ENCODE measurements at places on chromosomes 11 and 22.

DNA sequence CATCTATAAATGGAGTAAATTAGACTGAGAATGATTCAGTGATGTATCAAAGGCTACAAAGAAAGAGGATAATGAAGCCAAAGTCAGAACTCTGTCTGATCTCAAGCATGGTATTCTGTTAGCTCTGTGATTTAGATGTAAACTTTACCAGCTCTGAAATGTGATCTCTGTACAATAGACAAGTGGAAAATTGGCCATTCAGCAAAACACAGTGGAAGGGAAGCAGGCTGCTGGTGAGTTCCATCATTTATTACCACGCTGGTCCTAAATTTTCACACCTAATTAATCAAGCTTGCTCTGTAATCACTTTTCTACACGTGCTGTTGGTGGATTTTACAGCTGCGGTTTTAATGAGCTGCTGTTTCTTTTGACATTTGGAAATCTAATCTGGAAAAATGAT lies 145.1 kb upstream of the OPCML start:
- DNase-seq, result no peak

DNA sequence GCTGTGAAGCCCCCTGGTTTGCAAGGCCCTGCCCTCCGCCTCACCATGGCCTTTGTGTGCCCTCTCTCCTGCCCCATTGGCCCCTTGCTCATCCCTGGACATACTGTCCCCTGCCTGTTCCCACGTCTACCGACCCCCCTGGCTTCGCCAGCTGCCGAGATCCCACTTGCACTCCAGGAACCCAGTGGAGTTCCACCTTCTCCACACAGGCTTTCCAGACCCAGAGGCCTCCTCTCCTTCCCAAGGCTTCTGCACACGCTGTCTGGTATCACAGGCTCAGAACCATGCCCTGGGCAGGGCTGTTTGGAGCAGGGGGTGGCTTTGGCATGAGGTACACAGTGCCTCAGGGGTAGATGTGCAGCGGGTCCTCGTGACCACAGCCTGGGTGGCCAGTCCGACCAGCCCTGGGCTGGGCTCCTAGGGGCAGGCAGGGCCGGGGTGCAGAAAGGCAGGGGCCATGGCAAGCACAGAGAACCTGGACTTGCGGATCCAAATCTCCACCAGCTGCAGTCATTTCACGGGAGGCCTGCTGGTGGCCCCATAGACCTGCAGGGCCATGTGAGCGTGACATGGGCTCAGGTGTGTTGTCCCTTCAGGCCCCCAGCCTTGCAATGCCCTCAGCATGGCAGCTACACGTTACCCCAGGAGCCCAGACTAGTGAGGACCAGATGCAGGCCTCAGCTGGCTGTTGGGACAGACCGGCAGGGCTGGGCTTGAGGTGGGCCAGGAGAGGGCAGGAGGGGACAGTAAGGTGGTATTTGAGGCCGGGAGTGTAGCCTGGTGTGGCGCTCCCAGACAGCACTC lies 9.5 kb downstream of the GRK2 start:
- DNase-seq, result no peak

DNA sequence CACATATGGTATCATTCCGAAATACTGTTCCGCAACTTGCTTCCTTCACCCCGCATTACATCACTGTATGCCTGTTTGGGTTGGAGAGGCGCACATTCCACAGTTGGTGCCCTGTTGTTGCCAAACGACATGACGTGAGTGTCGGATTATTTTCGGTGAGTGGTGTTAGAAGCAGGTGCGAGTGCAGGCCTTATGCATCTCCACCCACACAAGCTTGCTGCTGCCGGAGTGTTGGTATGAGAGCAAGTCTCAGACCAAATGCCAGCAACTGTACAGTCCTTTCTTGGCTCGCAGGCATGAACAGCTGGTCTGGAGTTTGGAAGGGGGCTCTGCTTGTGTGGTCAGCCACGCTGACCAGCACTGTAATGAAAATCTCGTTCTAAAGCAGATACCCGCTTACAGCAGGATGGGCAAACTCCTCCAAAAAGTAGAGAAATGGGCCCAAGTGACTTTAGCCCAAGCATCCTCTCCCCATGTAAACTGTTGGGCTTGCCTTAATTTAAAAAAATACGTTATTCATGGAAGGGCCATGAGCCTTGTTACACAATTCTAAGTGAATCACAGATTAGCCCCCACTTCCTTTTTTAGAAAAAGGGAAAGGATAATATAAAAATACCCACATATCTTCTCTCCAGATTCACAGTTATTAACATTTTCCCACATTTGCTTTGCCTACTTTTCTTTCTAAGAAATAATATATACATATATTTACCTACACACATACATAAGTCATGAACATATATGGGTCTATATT lies 48.7 kb upstream of the OR9Q1 start:
- no peak for DNase-seq

DNA sequence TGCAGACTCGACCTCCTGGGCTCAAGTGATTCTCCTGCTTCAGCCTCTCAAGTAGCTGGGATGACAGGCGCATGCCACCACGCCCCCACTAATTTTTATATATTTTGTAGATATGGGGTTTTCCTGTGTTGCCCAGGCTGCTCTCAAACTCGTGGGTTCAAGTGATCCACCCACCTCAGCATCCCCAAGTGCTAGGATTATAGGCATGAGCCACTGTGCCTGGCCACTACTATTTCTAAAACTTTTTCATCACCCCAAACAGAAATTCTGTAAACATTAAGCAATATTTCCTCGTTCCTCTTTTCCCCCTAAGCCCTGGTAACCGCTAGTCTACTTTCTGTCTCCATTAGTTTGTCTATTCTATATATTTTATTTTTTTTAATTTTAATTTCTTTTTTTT lies 9.0 kb upstream of the ATG16L2 start:
- DNase-seq, result no peak

- DNase-seq, result no peak
These were observed 111.8 kb downstream of the CTNND1 start for GRCh38 chr11:57873196-57873911.

- peak; percentile 27 for DNase-seq
These were observed 665 bp downstream of the USP28 start for GRCh38 chr11:113874581-113875233.

DNA sequence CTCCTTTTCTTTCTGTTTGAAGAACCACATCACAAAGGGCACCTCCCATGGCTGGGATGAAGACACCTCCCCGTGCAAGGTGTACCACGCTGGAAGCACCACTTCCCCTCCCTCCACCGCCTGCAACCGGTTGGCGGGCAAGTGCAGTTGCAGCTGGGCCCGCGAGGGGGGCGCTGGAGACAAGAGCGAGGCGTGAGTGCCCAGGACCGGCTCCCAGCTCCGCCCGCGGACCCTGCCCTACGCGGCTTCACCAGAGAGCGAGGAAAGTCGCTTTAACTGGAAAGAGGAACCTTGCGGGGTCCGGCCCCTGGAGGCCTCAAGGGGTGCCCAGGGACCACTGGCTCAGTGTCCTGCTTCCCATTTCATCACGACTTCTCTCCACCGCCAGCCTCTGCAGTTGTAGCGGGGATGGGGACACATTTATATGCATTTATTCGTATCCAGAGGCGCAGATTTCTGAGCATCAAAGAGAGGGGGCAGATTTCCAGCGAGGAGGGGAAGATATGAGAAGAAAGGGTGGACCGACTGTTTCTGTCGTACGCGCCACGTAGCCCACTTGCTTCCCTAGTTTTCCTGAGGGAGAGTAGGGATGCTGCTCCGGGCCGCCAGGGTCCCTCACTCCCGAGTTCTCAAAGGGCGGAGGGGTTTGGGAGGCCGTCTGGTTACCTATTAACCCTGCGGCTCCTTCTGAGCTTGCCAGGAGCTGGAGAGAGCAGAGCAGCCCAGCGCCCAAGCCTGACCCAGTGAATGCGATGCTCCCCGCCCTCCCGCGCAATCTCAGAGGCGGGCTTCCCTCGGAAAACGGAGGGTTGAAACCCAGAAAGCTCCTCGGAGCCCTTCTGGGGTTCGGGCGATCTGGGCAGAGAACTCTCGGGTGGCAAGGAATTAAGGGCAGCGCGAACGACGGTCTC lies 3.5 kb downstream of the ESAM start:
- peak; percentile 81 for DNase-seq

GRCh38 chr11:8261291-8261690 lies 2.4 kb downstream of the LMO1 start:
- no peak for DNase-seq

- DNase-seq, result no peak
These were observed 13.8 kb downstream of the TOM1 start for GRCh38 chr22:35313311-35314121.

- no peak for DNase-seq
These were observed 268.1 kb upstream of the ISX start for GRCh38 chr22:34797826-34798225.

DNA sequence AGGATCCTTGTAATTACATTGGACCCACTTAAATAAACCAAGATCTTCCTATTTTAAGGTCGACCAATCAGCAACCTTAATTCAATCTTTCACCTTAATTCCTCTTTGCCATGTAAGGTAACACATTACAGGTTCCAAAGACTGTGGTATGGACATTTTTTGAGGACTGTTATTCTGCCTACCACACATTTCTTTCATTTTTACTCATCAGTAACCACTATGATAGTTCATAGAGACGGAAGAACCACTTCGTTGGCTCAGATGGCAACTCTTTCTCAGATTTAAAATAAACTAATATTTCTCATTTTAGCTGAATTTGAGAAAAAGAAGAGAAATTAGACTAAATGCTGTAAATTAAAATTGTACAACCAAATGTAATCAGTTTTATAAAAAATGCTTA lies 96.3 kb downstream of the PAX6 start:
- DNase-seq, result no peak

DNA sequence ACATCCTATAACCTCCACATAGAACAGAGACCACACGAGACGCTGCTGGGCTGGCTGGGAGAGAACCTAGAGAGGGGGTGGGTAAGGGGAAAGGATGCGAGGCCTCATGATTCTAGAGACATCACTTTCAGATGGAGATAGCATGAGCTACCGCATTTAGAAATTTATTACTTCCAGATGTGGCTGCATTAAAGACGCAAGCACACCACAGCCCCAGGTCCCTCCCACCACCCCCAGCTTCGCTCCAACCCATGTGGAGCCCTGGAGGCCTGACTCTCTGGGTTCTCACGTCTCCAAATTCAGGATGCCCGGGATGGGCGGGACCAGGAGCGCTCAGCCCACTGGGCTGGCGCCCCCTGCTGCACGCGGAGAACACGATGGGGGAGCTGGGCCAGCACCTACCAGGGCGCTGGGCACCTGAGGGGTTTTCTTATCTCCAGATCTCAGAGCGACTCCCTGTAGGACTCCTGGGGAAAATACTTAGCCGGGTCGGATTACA lies 13.6 kb downstream of the MRPL21 start:
- DNase-seq, result peak; percentile 35

GRCh38 chr11:124518989-124519451 lies 24.4 kb downstream of the OR8B12 start:
- DNase-seq, result no peak

DNA sequence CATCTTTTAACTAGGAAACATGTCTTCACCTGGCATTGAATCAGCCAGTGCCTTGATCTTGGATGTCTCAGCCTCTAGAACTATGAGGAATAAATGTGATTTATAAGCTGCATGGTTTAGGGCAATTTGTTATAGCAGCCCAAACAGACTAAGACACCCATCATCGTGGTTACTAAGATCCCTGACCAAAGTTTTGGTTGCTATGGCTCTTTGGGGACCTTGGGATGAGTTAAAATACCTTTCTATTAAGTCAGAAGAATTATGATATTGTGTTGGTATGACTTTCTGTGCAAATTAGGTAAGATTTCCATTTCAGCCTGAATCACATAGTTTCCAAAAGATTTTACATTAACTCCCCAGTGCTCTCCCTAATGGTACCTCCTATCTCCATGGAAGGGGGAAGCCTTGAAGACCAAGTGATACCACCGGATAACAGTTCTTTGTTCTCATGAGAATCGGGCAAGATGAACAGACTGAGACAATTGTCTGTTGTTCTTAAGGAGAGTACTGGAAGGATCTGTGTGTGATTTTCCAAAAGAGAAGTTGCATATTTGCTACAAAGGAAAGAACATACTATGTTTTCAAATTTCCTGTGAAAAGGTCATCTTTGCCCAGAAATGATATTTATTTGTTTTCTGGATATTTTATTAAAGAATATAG lies 60.4 kb upstream of the UBASH3B start:
- DNase-seq, result no peak

- no peak for DNase-seq
These were observed 10.2 kb upstream of the SC5D start for GRCh38 chr11:121282386-121282785.

DNA sequence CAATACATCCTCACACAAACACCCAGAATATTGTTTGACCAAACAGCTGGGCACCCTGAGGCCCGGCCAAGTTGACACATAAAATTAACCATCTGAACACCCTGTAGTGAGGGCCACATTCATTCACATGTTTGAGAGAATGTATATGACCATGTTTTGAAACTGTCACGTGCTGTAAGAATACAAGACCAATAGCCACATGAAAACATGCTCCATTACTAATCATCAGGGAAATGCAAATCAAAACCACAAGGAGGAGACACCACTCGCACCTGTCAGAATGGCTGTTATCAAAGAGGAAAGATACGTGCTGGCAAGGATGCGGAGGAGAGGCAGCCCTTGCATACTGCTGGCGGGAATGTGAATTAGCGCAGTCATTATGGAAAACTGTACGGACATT lies 38.3 kb upstream of the IGSF9B start:
- DNase-seq, result no peak

- no peak for DNase-seq
These were observed 7.8 kb downstream of the OTUB1 start for GRCh38 chr11:63993993-63994392.

DNA sequence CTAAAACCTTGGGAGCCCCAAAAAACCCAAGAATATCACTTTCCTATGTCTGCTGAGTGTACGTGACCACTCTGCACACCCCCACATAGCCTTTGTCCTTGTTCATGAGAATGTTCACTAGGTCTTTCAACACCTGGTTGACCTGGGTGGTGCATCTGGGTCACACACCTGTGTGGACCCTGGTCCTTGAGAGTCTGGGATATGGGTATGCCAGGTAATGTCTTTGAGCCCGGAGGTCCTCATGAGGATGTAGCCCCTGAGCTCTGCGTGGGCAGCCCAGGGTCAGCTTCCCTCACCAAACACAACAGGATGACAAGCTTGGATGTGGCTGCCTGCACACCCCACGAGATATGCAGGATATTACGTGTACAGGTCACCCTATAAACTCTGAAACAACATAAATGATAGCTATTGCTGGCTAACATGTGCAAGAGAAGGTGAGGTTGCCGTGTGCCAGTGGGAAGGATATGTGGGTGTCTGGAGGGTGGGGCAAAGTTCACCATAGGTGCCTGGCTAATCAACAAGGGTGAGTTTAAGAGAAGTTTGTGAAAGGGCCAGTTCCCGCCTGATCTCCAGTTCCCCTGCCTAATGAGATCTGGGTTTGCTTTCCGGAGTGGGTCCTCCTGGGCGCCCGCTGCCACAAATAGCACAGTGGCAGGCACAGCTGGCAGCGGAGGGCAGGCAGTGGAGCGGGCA lies 1.4 kb upstream of the PPARA start:
- no peak for DNase-seq

Measured in T47D (cell line).